Fibroblast of skin of back (primary cell): ENCODE measurements at places on chromosomes 16 and 17.

DNA sequence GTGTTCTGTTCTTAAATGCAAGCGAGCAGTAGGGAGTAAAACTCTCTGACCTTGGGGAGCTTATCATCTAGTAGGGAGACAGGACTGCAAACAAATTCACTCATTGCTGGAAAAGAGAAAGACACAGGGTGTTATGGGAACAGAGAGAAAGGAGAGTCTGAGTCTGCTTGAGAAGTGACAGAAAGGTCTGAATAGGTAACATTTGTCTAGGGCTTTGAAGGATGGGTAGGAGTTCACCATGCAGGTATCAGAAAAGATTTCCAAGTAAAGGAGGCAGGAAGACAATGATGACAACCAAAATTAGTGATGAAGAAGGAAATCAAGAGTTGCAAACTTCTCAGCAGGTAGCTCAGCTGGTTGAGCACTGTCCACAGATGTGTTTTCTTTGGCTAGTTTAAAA lies 93.6 kb upstream of the GPR139 start:
- no peak for DNase-seq

DNA sequence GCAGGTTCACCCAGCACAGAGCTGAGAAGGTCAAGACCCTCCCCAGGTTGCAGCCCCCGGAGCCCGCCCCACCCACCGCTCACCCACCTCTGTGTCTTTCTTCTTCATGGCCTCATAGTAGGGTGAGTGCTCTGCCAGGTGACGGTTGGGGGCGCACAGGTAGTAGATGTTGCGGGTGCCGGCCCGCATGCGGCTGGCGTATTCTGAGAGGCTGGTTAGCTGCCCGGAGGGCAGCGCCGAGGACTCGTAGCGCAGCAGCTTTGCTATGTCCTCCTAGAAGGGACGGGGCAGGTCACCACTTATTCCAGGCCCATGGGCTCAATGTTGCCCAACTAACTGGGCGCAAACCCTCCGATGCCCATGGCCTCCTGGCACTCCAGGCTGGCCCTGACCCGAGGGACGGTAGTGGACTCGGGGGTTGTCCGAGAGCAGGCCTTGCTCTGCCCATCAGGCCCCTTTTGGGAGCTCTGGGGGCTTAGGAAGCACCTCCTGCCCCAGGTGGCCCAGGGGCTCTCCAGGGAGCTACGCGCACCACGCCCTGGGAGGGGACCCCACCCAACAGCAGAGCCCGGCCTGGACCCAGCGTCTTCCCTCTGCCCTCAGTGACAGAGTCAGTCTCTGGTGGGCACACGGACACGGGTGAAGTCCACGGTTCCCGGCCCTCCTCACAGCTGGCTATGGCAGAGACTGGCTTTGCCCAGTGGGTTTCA lies 9.9 kb downstream of the DNASE1 start:
- DNase-seq = no peak

- DNase-seq = no peak
These were observed 40.6 kb downstream of the HIC1 start for GRCh38 chr17:2095536-2095910.

GRCh38 chr16:89191033-89191900 lies 9.1 kb downstream of the SLC22A31 start:
- no peak for DNase-seq

- peak; percentile 9 for DNase-seq
These were observed 323.7 kb upstream of the CDH11 start for GRCh38 chr16:65445313-65446260.

- DNase-seq = peak; percentile 92
These were observed 233.4 kb upstream of the HSBP1 start for GRCh38 chr16:83574388-83574787.

DNA sequence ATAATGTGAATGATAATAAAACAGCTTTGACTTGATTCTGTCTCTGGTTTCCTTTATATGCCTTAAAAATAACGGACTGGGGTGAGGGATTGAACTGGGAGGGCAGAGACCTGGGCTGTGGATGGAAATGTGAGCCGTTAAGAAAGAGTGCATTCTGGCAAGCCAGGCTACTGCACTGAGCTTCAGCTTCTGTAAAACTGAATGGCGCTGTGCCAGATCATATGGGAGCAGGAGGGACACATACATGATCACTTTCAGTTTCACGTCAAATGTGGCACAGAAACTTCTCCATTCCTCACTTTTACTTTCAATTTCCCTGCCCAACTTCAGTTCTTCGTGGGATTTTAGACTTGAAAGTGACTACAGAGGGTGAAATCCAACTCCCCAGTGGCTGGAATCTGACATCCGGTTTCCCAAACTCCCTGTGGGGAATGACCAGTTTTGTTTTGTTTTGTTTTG lies 1.1 kb downstream of the MT2A start:
- peak; percentile 93 for DNase-seq

DNA sequence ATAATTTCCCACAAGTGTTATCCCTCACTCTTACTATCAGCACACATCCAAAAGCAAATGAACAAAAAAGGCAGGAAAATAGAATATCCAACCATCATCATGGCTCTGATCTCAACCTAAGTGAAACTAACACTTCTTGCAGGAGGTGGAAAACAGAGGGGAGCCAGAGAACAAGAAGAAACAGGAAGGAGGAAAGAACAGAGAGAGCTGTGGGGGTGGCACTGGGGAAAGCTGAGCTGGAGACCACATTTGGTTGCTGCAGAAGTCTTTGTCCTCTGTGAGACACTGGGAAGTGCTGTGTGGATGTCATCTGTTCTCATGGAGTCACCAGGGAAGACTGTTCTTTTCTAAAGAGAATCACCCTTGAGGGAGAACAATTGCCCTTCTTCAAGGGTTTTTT lies 34.7 kb downstream of the GRB7 start:
- no peak for DNase-seq

- DNase-seq = peak; percentile 34
These were observed 21.4 kb downstream of the EMP2 start for GRCh38 chr16:10558746-10559641.

- peak; percentile 62 for DNase-seq
These were observed 664 bp upstream of the BCL6B start for GRCh38 chr17:7021993-7022778.

GRCh38 chr16:66670691-66671388 lies 25.7 kb downstream of the CMTM4 start:
- no peak for DNase-seq

GRCh38 chr16:28531777-28532744 lies 6.7 kb downstream of the NUPR1 start:
- DNase-seq = no peak

GRCh38 chr16:30009990-30010843 lies 610 bp downstream of the DOC2A start:
- DNase-seq = no peak

DNA sequence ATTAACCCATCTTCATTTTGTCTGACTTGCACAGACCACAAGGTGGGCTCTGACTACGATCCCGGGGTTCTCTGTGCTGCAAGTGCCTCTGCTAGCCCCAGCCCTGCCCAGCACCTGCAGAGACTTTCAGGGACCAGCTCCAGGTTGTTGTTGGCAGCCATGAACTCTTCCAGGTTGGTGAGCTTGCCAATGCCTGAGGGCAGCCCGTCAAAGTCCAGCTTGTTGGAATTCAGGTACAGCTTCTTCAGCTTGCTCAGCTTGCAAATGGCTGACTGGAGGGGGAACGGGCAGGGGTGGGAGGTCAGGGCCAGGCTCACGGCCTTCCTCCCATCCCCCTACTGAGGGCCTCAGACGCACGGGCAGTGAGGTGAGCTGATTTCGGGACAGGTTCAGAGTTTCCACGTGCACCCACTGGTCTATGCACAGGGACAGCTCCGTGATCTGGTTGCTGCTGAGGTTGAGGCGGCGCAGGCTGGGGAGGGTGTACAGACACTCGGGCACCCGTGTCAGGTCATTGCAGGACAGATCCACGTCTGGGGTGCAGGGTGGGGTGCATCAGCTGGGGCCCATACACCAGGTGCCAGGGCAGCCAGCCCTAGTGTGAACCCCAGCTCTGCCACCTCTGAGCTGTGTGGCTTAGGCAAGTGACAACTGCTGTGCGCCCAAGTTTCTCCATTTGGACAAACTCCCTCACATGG lies 5.2 kb downstream of the FLII start:
- no peak for DNase-seq

DNA sequence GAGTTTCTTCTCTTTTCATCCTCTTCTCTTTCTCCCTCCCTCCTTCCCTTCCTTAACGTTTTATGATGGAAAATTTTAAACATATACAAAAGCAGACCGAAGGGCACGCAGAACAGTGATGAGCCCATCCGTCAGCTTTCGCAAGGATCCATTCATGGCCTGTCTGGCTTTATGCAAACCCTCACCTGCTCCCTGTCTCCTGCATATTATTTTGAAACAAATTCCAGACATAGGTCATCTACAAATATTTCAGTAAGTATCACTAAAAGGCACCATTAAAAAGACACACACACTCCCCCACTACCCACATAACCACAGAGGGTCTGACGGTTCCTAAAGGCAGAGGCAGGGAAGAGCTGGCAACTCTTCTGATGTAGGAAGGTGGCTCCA lies 235.0 kb downstream of the NTN1 start:
- no peak for DNase-seq

DNA sequence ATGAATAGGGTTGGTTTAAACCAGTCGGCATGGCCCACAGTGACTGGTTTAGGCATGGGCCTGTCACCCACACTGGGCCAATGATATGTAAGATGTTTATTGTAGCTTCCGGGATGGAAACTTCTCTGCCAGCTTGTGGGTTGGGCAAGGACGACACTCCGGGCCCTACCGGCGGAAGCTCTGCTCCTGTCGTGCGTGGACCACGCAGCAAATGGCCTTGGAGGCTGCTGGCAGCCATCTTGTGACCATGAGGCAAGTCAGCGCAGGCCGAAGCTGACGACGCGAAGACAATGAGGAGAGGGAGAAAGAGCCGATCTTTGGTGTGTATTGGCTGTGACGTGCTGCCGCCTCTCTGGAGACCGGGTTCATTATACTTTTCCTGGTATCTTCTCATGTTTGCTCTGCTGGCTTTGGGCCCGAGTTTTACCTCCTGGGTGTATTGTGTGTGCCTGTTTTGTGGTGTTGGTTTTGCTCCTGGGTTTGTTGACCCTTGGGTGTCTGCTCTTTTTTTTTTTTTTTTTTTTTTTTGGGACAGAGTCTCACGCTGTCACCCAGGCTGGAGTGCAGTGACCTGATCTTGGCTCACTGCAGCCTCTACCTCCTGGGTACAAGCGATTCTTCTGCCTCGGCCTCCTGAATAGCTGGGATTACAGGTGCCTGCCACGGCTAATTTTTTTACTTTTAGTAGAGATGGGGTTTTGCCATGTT lies 15.4 kb downstream of the SLC25A10 start:
- DNase-seq = no peak

DNA sequence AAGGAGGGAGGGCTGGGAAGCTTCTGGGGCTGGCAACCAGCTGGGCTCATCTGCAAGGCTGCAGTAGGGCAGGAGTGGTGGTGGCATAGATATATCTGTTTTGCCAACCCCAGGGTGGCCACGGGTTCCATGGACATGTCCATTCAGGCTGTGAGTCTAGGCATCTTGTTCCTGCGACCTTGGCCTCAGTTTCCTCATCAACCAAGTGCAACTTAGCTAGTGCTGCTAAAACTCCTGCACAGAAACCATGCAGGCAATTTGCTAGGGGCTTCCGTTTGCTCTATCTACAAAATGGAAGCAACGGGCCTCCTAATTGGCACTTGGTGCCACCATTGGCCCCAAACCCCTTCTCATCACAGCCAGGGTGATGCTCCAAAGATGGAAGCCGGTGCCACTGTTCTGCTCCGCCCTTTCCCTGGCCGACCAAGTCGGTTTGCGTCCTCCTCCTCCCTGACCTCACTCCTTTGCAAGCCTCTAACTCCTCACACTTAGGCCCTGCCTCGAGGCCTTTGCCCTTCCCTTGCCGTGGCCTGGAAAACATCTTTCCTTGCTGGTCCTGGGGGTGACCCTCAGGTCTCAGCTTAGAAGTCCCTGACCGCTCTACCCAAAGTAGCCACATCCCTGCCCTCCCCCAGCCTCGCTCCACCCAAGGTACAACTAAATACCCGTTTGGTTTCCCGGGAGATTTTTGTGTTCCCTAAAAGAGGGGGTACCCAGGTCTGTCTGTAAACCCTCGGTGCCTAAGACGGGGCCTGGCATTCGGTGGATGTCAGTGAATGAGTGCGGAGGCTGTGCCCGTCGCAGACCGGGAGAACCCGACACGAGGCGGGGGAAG lies 1.2 kb downstream of the SREBF1 start:
- DNase-seq = no peak

DNA sequence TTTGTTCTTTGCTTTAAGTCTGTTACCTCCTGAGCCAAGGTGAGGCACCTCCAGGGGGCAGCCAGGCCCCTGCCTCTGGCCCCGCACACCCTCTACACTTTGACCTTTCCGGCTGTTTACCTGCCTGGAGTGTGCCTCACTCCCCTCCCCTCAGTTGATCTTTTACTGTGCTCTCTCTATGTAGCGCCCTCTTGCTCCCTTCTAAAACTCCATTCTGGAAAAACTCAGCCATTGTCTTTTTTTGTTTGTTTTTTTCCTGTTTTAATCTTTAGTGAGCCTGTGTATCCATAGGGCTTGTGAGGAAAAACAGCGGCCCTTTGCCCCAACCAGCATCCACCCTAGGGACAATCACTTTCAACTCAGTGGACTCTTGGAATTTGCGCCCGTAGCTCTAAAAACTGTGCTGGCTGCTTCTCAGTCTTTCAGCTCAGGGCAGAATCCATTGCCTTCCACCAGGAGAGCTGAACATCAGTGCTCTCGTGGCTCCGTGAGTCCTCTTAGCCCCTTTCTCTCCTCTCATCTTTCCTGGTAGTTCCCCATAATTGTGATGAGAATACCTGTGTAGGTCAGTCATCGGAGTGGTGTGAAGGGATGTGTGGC lies 4.3 kb downstream of the AMDHD2 start:
- DNase-seq = no peak

- peak; percentile 47 for DNase-seq
These were observed 136.6 kb upstream of the RPH3AL start for GRCh38 chr17:488993-489757.

DNA sequence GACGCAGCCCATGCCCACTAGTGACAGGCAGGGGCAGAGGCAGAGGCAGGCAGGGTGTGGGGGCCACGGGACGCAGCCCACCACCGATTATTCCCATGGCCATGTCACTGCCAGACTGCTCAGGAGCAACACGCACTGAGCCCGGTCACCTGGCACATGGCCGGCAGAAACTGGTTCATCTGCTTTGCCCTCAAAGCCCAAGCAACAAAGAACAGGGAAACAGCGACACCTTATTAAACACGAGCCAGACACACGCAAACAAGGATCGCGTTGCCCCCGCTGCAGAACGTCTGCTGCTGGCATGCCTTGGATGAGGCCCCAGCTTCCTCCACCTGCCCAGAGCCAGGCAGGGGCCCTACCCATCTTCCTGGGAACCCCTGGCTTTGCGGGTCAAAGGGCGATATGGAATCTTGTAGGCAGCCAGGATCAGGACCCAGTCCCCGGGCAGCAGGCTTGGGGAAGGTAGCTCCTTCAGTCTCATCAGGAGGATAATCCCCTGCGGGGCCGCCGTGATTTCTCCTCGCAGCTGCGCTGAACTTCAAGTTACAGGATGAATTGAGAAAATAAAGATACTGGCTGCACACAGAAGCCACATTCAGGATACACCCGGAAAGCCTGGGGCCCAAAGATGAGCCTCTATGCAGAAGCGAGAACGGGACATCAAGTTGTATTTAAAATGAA lies 4.8 kb downstream of the TBC1D16 start:
- DNase-seq = no peak

- no peak for DNase-seq
These were observed 1.8 kb upstream of the CD300C start for GRCh38 chr17:74547736-74548135.
